ENCODE measurements at places on chromosomes 3 and 15. TPM values are rescaled to one million over a fixed set of nuclear protein-coding genes. Genes with fewer than 3 reads are reported as not detected.
A peak's percentile ranks its signal among the peaks of the same experiment; 100 is the strongest.

The MYL3 gene
- total RNA-seq: 0.82 TPM

The SLC15A2 gene
- total RNA-seq: 0.92 TPM

The TSEN2 gene
- 8.7 TPM for total RNA-seq

The TRPM7 gene
- 35.8 TPM for total RNA-seq

The GRM7 gene
- not detected for total RNA-seq

The P3H2 gene
- total RNA-seq: 21.9 TPM

The CACNA1D gene
- total RNA-seq: 0.95 TPM

The GASK1A gene
- total RNA-seq: not detected

The PSMD6 gene
- total RNA-seq: 86.4 TPM

The PRKCD gene
- total RNA-seq: 11.6 TPM

The CHRM5 gene
- total RNA-seq: not detected

The LRRIQ4 gene
- total RNA-seq: not detected

The ARHGEF26 gene
- 3.5 TPM for total RNA-seq

The CLDN16 gene
- not detected for total RNA-seq

- no peak for DNase-seq
These were observed 88.9 kb upstream of the OSBPL11 start for GRCh38 chr3:125684199-125684598.

DNA sequence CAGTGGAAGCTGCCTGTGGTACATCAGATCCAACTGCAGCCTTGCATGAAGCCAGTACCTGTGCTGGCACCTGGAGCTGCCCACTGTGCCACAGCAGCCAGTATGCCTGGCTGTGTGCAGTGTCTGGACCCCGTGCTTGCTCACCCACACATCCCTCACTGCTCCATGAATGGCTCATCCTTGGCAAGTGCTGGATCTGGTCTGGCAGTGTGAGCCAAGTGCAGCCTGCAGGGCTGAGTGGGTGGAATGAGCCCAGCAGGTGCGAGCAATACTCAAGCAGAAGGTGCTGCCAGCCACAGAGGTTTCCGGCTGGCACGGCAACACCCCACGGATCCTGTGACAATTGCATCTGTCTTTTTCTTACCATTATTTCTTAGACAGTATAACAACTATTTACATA, 488.2 kb upstream of the ROBO2 start:
- DNase-seq: no peak

DNA sequence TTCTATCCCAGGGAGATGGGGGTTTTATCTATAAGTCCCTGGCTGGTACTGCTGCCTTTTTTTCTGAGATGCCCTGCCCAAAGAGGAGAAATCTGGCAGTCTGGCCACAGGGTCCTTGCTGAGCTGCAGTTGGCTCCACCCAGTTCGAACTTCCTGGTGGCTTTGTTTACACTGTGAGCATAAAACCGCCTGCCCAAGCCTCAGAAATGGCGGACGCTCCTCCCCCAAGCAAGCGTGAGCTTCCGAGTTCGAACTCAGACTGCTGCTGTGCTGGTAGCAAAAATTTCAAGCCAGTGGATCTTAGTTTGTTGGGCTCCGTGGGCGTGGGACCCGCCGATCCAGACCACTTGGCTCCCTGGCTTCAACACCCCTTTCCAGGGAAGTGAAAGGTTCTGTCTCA, 126.8 kb upstream of the SUCLG2 start:
- peak; percentile 59 for DNase-seq

DNA sequence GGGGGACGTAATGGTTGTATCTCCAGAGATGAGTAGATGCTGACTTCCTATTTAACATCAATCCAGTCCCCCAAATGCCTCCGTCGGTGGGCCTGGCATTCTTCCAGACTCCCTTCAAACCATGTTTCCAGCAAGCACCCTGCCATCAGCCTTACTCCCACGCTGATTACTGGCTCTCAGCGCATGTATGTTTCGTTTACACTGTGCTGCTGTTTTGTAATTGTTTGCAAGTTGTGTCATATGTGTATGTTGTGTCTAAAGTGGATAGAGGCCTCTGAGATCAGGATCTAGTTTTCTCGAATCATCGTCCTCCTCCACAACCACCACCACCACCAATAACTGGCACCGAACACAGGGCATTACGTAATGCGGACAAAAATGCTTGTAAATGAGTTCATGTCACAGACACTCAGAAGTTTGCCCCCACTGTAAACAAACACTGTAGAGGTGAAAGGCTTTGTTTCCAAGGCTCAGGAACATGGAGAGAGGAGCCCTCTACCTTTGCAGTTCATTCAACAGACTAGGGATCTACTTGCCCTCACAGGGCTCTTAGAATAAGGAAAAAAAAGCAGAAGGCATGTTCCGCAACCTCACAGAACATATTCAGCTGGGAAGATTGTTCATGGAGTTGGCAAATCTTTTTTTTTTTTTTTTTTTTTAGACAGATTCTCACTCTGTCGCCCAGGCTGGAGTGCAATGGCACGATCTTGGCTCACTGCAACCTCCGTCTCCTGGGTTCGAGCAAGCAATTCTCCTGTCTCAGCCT, 46.1 kb upstream of the SEMA4B start:
- no peak for DNase-seq

- no peak for DNase-seq
These were observed 50.4 kb upstream of the TRA2B start for GRCh38 chr3:185988080-185988815.

DNA sequence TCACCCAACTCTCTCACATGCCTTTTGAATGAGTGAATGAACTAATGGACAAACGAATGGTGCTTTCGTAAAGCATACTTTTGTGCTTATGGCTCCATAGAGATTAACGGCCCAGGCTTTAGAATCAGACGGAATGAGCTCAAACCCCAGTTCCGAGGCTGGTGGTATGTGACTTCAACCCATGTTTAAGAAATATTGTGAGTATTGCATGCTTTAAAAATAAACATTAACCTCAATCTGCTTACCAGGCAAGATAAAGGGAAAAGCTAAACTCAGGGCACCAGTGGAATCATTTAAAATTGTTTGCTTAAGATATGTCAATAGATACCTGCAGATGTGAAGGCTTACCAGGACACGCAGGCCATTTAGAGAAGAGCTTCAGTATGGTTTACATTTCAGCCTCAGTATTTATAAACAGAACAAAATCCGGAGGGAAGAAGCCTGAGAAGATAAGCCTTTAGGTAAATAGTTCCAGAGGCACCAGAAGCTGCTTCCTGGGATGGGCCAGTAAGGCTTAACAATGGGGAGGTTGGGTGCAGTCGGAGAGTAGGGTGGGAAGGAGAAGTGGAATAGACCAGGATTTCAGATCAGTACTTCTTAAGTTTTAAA, 186.4 kb downstream of the ADAMTS9 start:
- no peak for DNase-seq

DNA sequence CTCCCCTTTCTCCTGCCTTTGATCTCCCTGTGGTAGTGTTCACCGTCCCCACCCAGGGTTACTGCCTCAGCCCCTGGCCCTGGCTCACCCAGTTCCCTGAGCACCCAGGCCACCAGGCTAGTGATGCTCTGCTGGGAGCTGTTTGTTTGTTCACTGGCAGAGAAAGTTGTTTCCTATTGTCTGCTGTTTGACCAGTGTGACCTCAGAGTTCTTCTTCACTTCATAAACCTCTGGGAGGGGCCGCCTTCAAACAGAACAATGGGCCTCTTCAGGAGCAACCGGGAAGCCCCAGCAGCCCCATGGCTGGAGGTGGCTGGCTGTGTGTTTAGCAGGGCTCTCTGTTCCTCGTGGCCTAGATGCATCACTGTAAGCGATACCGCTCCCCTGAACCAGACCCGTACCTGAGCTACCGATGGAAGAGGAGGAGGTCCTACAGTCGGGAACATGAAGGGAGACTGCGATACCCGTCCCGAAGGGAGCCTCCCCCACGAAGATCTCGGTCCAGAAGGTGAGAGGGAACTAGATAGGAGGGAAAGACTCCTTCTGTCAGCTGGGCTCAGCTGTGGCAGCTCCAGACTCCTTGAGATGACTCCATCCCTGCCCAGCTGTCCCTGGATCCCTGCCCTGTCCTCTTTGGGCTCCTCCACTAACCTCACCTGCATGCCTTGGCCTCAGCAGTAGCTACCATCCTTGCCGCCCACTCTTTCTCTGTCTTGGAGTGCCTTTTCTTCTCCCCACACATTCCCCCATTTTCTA, 3.4 kb downstream of the CLK3 start:
- no peak for DNase-seq

- DNase-seq: no peak
These were observed 130.9 kb upstream of the ALCAM start for GRCh38 chr3:105235785-105236184.

GRCh38 chr3:153442386-153442785, 280.4 kb downstream of the RAP2B start:
- no peak for DNase-seq

DNA sequence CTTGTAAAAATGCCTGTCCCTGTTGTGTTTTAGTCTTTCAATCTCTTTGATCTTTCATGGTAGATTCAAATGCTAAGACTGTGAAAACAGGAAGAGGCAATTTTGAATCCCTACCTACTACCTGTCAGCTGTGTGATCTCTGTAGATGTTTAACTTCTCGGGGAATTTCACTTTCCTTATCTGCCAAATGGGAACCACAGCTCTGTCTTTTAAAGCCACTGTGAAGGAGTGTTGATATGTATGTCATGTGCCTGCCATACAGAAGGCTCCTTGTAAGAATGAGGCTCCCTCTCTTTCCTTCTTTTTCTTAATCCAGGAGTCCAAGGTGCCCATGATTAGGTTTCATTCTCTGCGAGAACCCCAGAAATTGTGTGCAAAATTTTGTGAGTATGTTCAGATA, 139.6 kb upstream of the ADAMTS9 start:
- no peak for DNase-seq

DNA sequence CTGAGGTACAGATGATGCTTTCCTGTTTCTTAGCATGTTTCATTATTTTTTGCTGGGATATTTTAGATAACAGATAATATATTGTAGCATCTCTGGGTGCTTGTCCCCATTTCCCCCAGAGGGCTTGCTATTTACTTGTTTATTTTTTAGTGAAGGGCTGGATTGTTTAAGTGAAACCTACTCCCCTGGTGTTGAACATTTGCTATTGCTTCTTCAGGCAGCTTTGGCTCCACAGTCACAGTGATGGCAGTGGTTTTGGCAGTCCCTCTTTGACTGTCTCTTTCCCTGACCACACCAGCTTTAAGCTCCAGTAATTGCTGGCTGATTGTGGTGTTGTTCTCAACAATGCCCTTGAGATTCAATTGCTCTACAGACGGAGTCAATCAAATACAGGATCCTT, 128.9 kb downstream of the KLF13 start:
- DNase-seq: no peak

DNA sequence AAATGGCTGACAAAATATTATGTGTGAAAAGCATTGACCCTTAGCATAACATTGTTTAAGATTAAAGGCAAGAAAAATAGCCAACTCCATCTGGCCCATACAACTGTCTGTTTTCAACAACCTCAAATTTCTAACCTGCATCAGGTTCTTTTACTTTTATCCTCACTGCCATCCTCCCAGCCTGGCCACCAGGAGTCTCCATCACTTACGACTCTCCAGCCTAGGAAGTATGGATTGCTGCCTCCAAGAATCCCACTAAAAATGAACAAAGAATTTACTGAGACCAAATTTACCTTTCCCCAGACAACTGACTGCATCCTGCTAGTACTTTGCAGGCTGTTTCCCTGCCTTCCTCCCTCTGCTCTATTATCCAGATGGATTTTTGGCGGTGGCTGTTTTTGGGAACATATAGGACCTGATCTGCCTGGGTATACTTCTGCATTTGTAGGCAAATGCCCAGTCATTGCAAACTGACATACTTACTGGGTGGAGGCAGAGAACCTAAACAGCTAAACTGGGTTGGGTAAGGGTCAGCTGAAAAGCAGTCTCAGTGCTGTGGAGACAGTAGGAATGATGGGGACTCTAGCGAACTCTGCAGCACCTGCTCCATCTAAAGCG, 144.2 kb downstream of the GHSR start:
- no peak for DNase-seq

DNA sequence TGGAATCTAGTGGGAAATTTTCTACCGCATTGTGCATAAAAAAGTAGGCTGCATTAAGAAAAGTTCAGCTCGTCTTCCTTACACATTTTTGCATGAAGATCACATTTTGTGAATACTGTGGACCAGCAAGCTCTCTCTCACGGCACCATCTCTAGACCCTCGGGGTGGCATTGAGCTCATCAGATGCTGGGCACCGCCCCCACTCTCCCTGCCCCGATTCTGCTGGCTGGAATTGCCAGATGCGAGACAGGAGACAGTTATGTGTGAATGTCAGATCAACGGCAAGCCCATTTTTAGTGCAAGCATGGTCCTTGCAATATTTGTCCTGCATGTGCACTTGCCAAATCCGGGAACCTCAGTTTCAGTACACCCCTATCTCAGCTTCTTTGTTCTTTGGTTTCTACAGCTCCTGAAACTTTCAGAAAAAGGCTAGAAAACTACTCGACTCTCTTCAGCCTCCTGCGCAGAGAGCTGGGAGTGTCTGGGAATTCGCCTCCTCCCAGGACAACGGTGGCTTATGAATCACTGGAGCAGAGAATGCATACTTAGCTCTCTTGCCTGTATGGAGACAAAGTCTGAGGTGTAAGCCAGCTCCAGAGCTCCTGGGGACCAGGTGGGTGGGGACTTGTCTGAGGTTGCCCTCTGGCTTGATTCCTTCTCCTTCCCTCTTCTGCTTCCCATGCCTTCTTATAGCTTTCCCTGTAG, 285.2 kb upstream of the ATP10A start:
- no peak for DNase-seq

- no peak for DNase-seq
These were observed 3.9 kb downstream of the AEN start for GRCh38 chr15:88624971-88625490.

- DNase-seq: no peak
These were observed 83.7 kb upstream of the NEDD4 start for GRCh38 chr15:56077081-56077480.

DNA sequence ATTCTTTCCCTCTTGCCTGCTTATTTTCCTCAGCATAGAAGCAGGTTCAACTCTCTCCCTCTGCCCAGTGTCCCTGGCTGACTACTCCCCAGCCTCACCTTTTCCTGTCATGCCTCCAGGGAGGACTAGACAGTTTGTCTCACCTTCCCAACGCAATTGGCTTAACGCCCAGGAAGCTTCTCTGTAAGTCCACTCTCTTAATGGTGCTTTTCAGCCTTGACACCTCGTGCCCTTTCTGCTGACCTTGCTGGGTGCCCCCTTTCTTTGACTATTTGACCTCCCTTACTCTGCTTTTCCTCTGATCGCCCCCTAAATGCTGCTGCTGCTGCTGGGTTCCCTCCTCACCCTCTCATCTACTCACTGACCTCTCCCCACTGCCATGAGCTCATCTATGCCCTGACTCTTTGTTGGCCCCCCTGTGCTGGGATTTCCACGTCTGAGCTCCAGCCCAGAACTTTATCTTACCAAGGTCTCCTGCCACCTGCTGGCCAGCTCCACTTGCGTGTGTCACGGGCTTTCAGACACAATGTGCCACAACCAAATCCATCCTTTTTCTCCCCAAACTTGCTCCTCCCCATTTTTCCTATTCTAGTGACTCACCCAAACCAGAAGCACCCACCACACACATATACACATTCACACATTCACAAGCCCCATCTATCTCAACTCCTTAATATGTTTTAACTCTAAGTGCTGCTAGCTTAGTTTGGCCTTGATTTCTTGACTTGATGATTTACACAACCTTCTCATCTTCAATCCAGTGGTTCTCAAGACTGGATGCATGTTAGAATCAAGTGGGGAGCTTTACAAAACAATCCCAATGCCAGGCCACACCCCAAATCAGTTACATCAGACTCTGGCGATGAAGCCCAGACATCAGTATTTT, 16.6 kb downstream of the EPB42 start:
- no peak for DNase-seq

Measured in chondrocyte (in vitro differentiated cells).